ENCODE measurements at places on chromosomes 7 and 10.

DNA sequence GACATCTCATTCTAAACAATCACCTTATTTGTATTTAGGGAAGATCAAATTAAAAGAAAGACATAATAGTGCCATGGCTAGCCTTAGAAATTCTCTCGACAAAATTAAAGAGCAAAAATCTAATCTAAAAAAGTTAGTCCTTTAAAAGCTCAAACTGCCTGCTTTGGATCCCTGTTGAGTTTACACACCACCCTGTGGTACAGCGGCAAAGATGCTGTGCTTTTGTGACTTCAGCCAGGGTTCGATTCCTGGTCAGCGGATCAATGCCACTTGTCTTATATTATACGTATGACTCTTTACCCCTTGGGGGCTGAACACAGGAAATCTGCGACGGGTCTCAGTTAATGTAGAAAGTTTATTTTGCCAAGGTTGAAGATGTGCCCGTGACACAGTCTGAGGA, 51.3 kb upstream of the VOPP1 start:
- DNase-seq = no peak

DNA sequence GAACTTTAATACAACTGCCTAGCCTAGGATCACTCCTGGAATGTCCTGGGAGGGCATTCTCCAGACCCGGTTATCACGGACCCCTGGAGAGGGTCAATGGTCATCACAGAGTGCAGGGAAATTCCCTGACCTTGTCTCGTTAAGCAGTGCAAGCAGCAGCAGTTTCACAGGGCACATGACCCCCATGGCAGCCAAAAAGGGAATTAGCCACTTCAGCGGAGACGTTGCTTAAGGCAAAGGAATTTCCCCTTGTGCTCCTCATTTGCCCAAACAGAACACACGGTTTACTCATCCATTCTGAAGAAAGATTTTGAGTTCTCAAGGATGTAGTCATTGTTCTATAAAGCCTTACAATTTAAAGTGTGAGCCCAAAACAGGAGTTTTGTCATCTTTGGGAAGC, 260.3 kb downstream of the SNX13 start:
- peak; percentile 59 for DNase-seq

DNA sequence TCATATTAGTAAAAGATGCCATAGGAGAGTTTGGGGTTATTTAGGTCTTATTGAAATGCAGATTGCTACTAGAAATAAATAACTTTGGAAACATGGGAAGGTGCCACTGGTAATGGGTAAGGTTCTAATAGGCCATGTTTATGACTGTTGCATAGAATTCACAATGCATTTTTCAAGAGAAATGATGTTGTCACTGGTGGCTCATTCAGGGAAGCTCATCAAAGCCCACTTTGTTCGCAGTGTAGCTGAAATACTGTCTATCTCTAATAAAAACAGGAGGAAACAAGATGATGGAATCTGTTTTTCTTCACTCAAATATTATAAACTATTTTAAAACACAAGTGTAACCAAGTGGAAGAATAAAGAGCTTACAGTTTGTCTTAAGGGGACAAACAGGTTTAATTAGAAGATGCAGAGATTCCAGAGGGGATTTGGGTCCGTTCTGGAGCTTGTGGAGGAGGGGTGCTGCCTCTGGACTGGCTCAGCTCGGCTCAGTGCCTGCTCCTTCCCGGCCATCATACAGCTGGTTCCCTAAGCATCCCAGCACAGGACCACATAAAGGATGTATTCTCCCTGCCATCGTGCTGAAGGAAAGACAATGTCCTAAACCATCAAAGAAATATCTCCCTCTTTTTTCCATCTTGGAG, 20.4 kb downstream of the OPALIN start:
- DNase-seq = no peak

DNA sequence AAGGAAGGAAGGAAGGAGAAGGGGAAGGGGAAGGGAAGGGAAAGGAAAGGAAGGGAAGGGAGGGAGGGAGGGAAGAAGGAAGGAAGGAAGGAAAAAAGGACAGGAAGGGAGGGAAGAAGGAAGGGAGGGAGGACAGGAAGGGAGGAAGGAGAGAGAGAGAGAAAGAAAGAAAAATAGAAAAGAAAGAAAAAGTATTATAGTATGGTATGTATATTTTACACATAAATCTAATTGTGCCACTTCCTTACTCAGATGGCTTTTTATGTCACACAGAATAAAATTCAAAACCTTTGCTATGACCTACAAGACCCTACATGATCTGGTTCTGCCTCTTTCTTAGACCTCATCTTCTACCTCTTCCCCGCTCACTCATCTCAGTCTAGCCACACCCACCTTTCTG, 1016.9 kb upstream of the AUTS2 start:
- DNase-seq = no peak

- no peak for DNase-seq
These were observed 258.0 kb downstream of the CELF2 start for GRCh38 chr10:11275651-11276050.

- DNase-seq = no peak
These were observed 10.7 kb downstream of the APBB1IP start for GRCh38 chr10:26448706-26449435.

- DNase-seq = no peak
These were observed 167.3 kb downstream of the CCDC3 start for GRCh38 chr10:12834116-12834665.

DNA sequence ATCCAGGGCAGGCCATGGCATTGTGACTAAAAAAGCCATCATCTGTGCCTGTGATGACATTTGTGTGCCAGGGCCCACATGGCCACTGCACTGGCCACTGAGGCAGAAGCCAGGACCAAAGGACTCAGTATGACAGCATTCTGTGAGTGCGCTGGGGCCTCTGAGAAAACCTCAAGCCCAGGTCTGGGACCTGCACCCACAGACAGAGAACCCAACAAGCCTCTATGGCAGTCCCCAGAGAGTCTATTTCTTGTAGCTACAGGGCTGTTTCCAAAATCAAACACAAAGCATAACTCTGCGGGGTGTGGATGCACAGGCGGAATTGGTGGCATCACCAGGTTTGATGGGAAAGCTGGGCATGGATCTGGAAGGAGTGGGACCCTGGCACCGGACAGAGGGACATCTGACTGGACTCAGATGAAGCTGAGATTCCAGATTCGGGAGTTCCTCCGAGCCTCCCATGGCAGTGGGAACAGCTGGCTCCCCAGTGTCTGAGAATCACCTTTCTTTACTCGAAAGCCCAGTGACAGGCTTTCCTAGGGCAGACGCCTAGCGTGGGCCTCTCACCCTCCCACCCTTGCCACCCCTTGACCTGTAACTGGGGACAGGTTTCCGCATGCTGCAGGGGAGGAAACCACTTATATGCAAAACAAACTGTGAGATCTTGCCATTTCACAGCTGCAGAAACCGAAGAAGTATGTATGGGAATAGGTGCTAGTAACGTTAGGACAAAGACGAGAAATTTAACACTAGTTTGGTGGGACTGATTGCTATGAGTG, 70.6 kb upstream of the RHEB start:
- no peak for DNase-seq

DNA sequence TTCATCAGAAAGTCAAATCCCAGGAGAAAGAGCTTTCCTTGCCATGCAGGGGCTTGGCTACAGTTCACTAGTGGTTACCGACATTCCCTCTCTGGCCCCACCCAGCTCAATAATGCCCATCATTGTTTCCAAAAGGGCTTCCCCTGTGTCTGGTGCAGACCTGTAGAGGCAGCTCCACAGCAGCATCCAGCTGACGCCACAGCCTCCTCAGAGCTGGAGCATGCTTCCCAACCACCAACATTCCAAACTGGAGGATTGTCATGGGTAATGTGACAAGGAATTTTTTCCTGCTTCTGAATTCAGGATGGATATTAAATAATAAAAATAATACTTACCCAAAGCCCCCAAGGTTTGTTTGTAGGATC, 77.4 kb downstream of the ZNF365 start:
- no peak for DNase-seq

DNA sequence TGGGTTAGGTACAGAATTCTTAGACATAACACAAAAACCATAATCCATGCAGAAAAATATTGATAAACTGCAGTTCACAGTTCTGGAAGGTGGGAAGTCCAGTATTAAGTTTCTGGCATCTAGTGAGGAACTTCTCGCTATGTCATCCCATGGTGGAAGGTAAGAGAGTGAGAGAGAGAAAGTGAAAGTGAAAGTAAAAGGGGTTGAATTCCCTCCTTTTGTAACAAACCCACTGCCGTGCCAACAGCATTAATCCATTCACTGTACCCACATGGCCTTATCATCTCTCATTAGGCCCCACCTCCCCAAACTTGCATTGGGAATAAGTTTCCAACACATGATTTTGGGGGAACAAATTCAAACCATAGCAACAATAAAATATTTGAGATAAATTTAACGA, 17.1 kb downstream of the ZNF485 start:
- DNase-seq = no peak

DNA sequence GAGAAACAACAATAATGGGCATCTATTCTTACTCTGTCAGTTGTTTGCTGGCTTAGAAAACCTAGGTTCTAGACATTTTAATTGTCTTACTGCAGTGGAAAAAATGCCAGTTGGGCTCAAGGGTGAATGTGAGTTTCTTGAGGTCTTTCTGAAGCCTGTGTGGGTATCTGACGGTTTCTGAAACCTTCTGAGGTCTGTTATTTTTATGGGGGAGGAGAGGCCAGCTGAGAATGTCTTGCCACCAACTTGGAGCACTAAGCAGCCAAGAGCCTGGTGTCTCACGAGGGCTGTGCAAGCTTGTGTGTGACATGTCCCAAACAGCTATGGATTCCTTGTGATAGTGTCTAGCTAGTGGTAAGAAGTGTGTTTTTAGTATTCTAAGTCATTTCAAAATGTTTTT, 24.2 kb upstream of the DDC start:
- DNase-seq = no peak

DNA sequence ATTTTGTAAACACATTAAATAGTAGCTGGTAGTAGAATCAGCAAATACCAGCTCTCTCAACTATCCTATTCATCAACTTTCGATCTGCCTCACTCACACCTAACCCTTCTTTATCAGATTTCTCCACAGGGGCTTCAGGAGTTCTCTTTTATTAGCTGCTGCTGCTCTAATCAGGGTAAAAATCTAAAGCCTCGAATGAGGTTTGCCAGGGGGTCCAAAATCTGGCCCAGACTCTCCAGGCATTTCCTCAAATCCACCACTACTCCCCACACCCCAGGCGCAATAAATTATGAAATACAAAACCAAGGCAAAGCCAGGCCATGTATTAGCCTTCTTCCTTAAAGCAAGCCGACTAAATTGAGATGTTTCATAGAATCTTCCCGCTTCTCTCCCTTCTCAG, 2.3 kb downstream of the RNF216 start:
- no peak for DNase-seq

DNA sequence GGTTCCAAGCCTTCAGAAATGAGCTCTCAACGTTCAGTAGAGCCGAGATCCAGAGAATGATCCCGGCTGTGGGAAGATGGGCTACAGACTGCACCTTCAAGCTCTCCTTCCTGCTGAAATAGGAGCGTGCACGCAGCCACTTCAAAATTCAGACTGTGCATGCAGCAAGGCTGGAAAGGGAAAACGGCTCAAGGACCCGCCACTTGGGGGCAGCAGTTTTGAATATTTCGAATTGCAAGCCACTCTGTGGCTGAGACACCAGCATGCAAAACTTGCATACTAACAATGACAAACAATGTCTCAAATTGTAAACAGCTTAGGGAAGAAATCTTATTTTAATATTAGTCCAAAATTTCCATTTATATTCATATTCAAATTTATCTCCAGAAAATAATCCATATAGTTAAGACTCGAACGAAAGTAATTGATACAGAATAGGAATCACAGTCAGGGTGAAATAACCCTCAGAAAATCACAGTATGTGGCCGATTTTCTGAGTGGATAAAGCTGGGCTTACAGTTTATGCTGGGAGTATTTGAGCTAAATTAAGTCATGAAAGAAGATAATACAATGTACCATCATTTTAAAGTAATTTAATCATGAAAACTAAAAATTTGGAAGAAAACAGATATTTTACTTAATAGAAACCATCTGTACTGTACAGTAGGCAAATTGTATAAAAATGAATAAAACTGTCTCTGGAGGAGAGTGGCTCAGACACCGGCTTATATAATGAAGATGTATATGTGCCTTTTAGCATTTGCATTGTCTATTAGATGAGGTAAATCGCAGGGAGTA, 137.9 kb upstream of the MKI67 start:
- DNase-seq = no peak

DNA sequence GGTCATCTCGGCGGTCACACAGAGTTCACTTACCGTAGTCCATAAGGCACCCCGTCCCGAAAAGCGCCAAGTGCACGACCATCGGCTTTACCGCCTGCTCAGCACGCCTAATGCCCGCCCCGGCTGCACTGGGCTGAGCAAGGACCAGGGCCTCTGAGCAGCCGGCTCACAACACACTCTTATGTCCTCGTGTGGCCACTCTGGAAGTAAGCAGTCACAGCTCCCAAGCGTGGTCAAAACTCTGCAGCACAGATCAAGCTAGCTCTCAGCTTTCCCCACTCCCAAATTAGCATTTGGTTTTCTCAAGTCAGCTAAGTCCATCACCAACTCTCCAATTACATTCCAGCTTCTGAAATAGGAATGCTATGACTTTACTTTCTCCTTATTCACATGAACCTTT, 57.7 kb downstream of the MAD1L1 start:
- no peak for DNase-seq

- DNase-seq = no peak
These were observed 5.0 kb upstream of the AQP1 start for GRCh38 chr7:30906515-30907240.

- DNase-seq = no peak
These were observed 3.4 kb downstream of the STAM start for GRCh38 chr10:17647326-17647725.

DNA sequence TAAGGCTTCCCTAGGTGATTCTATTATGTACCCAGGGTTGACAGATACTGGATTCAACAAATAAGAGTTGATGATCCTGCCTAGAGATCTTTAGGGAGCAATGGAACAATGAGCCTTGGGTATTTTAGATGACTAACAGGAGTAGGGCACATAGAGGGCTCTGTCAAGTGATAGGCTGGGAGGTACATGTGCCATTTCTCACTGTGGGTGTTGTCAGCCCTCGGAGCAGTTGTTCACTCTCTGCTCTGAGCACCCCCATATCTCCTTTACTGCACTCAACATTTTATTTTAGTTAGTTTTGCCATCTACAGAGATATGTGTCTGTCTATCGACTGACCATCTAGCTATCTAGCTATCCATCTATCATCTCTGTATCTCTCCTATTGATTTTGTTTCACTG, 950.6 kb downstream of the TYW1 start:
- no peak for DNase-seq

DNA sequence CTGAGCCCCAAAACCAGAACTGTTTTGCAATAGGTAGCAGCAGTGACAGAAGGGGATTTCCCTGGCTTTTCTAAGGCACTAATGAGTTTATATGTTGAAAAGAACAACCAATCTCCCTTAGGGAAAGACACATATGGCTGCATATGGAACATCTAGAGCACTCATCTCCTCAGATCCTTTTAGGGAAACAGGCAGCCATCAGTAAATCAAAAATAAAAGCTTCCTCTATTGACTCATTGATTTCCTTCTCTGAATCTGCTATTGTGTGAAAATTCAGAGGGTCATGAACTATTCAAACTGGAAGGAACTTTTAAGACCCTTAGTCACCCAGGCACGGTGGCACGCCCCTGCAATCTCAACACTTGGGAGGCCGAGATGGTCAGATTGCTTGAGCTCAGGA, 110.9 kb upstream of the NANOS1 start:
- DNase-seq = no peak

Measured in AG04450 (cell line).